CD4-positive, alpha-beta memory T cell (primary cell): ENCODE measurements at places on chromosomes 11 and 22. TPM values are rescaled to one million over a fixed set of nuclear protein-coding genes. Genes with fewer than 3 reads are reported as not detected.

LSP1 gene
- polyA plus RNA-seq = 435 TPM

GRCh38 chr11:108754901-108755625, 90.2 kb downstream of the DDX10 start:
- no peak for DNase-seq

GNG3 gene
- not detected for polyA plus RNA-seq

- peak; percentile 27 for DNase-seq
These were observed 12.4 kb upstream of the DSCAML1 start for GRCh38 chr11:117809236-117810055.

RFPL1 gene
- not detected for polyA plus RNA-seq

DNA sequence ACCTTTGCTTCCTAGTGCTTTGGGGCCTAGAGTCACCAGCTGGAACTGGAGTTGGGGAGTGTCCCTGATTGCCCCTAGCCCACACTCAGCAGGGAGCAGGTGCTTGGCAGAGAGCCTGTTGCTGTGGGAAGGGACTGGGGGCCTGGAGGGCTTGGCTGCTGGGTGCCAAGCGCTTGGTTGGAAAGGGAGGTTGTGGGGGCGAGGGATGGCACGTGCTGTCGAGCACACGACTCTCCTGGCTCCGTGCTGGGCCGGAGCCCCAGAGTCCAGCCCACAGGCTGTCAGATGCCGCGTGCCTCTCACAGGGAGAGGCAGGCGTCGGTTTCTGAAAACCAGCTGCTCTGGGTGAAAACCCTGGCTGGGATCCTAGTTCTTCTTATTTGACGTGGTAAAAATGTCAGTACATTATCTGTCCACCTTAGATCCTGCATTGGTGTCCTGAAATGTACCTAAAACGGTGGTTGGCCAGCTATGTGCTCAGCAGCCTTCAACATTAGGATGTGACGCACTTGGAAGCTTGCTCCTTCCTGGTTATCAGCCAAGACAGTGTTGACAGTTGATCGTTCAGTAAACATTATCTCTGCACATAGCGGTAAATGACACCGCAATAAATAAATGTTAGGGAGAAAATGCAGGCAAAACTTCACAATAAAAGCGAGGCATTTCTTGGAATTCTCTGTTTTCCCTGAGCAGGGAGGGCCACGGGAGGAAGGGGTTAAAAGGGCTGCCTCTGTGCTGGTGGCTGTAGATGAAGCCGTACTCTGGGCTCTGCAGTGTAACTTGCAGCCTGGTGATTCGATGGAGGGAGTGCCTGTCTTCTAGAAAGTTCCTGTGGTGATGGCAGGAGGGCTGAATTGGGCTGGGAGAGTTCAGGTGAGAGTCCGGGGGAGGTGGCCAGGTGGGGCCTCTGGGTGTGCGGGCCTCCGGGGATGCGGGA, 29.2 kb downstream of the GRAMD4 start:
- DNase-seq = no peak

DNA sequence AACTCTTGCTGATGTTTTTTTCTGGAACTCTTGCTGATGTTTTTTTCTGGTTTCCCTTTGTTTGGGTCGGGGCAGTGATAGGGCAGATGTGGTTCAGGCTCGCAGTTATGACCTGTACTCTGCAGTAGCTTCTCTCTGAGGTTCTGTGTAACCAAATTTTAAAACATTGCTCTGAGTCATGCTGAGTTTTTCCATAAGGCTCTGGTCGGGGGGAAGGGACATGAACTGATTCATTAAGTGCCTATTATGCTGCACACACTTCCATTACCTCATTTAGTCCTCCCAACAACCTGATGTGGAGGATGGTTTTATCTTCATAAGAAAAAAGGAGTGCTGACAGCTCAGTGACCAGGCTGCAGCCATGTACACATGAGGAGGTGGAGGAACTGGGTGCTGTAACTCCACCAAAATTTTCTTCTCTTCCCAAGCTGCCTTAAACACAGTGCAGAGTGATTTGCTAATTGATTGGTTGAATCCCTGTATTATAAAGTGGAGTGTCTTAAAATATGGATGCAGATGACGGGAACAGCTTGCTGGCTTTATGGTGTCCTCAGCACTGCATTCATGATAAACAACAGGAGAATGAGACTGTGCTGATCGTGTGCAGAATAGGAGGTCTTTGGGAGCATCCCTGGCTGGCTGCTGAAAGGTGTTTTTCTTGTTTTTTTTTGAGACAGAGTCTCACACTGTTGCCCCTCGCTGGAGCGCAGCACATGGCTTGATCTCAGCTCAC, 19.1 kb downstream of the TNRC6B start:
- DNase-seq = no peak

- DNase-seq = no peak
These were observed 36.5 kb downstream of the SYTL2 start for GRCh38 chr11:85774256-85775101.

MUC15 gene
- not detected for polyA plus RNA-seq

DNA sequence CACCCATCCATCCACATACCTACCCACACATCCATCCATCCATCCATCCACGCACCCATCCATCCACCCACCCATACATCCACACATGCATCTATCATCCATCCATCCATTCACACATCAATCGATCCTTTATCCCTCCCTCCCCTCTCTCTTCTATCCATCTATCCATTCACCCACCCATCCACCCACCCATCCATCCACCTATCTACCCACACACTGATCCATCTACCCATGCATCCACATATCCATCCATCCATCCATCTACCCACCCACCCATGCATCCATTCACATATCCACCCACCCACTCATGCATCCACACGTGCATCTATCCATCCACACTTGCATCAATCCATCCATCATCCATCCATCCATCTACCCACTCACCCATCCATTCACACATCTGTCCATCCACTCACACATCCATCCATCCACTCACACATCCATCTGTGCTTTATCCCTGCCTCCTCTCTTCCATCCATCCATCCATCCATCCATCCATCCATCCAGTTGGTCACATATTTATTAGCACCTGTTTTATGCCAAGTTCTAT, 366.1 kb downstream of the CTTN start:
- DNase-seq = no peak
